ENCODE measurements at places on chromosomes 6 and 20. TPM values are rescaled to one million over a fixed set of nuclear protein-coding genes. Genes with fewer than 3 reads are reported as not detected.

Gene TFAP2D
- polyA plus RNA-seq: not detected

Gene PPP1R16B
- 1.5 TPM for polyA plus RNA-seq

Gene TFAP2B
- not detected for polyA plus RNA-seq

Gene EYA2
- polyA plus RNA-seq: 0.94 TPM

Gene CD24
- 1,373 TPM for polyA plus RNA-seq

Gene NT5E
- 0.18 TPM for polyA plus RNA-seq

Gene CALHM4
- not detected for polyA plus RNA-seq

Gene STMND1
- polyA plus RNA-seq: not detected

Gene ULBP2
- polyA plus RNA-seq: 0.21 TPM

Gene CLPSL2
- polyA plus RNA-seq: 3.6 TPM

Gene GRIK2
- 0.73 TPM for polyA plus RNA-seq

Gene PPT2
- 8.9 TPM for polyA plus RNA-seq
